Hair follicle dermal papilla cell (primary cell): ENCODE measurements at places on chromosomes 3 and 15. TPM values are rescaled to one million over a fixed set of nuclear protein-coding genes. Genes with fewer than 3 reads are reported as not detected.

CCR9 gene
- not detected in 2 replicates for total RNA-seq

LINGO1 gene
- total RNA-seq, result not detected in 2 replicates

ITIH1 gene
- not detected in 2 replicates for total RNA-seq

GRM7 gene
- 0.16 TPM in 1 of 2 replicates, not detected in the other for total RNA-seq

MINAR1 gene
- total RNA-seq, result 7.1 and 7.2 TPM in 2 replicates

SUSD5 gene
- 8.4 and 16.1 TPM in 2 replicates for total RNA-seq

ENTPD3 gene
- 0.12 and 0.32 TPM in 2 replicates for total RNA-seq

THPO gene
- 0.12 TPM in 1 of 2 replicates, not detected in the other for total RNA-seq

EBLN2 gene
- 5.2 and 6.5 TPM in 2 replicates for total RNA-seq

DISP2 gene
- 0.49 and 0.65 TPM in 2 replicates for total RNA-seq

C3orf70 gene
- total RNA-seq, result 0.61 and 1.3 TPM in 2 replicates

CACNA2D3 gene
- 2.4 and 4.2 TPM in 2 replicates for total RNA-seq

ATP8B4 gene
- 16.6 and 25.0 TPM in 2 replicates for total RNA-seq

SOX2 gene
- total RNA-seq, result 6.3 and 8.9 TPM in 2 replicates

GREM1 gene
- 1,377 and 1,454 TPM in 2 replicates for total RNA-seq

GABRA5 gene
- total RNA-seq, result under 0.01 TPM in 1 of 2 replicates, not detected in the other

CPA3 gene
- total RNA-seq, result 1.5 and 3.0 TPM in 2 replicates

GATA2 gene
- total RNA-seq, result 0.97 and 1.2 TPM in 2 replicates

SLITRK3 gene
- not detected in 2 replicates for total RNA-seq

GPR15 gene
- total RNA-seq, result not detected in 2 replicates

TM4SF1 gene
- 1.3 and 3.8 TPM in 2 replicates for total RNA-seq

ACTRT3 gene
- total RNA-seq, result 9.2 TPM in 2 replicates

NPAP1 gene
- not detected in 2 replicates for total RNA-seq

ALDH1A3 gene
- total RNA-seq, result 302 and 555 TPM in 2 replicates

CTXN2 gene
- not detected in 2 replicates for total RNA-seq

CPLX3 gene
- not detected in 2 replicates for total RNA-seq

LIPC gene
- 1.6 and 4.4 TPM in 2 replicates for total RNA-seq

IRAK2 gene
- total RNA-seq, result 5.0 and 5.6 TPM in 2 replicates

FAM107A gene
- 0.32 and 0.85 TPM in 2 replicates for total RNA-seq

UBR1 gene
- 31.2 and 44.3 TPM in 2 replicates for total RNA-seq

THSD4 gene
- total RNA-seq, result 30.3 and 52.7 TPM in 2 replicates

DUOXA2 gene
- total RNA-seq, result not detected in 2 replicates

GHRL gene
- 0.32 and 0.36 TPM in 2 replicates for total RNA-seq

DNAH1 gene
- total RNA-seq, result 6.7 and 9.2 TPM in 2 replicates

SLC51A gene
- not detected in 2 replicates for total RNA-seq

HRG gene
- total RNA-seq, result not detected in 2 replicates

FBN1 gene
- total RNA-seq, result 697 and 881 TPM in 2 replicates
